ENCODE measurements at places on chromosomes 5 and 9.

DNA sequence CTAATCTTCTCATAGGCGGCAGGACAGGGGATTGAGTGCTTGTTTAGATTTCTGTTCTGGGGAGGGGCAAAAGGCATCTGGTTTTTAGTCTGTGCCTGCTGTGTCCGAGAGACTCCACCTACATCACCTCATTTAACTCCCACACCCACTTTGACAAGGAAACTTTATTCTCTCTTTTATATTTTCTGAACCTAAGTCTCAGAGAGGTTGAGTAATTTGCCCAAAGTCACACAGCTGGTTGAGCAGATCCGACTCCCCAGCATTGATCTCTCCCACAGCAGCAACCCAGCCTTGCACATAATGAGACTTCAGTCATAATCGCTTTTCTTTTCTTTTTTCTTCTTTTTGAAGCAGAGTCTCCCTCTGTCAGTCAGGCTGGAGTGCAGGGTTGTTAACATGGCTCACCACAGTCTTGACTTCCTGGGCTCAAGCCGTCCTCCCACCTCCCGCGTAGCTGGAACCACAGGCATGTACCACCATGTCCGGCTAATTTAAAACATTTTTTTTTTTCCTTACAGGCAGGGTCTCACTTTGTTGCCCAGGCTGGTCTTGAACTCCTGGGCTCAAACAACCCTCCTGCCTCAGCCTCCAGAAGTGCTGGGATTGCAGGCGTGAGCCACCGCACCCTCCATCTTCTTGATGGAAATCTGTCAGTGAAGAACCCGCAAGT lies 36.5 kb upstream of the ANKRD33B start:
- no peak for DNase-seq

DNA sequence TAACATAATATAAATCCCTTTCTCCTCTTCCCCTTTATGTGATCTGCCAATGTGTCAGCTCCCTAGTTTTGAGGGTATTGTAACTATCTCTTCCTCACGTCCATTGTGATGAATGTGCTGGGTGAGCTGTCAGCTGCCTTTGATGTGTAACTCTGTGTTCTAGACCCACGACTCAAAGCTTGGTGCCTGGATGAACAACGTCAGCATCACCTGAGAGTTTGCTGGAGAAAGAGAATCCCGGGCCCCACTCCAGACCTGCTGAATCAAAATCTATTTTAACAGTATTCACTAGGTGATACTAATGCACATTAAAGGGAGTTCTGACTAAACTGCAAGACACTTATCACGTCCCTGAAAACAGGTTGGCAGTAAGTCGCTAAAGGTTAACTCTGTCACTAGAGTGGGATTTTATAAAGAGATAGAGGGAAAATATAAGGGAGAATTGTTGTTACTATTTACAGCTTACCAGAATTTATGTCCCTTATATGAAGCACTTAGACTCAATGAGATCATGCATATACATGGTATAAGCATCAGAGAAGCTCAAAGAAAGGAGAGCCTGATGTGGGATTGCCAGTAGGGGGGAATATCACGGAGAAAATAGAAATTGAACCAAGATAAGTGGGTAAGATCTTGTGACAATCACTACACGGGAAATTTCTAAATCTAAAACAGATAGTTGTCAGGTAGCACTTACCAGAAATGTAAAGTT lies 423.8 kb upstream of the SLC30A5 start:
- no peak for DNase-seq

GRCh38 chr9:88387552-88388202 lies 567 bp upstream of the SPIN1 start:
- peak; percentile 56 for DNase-seq

- no peak for DNase-seq
These were observed 30.6 kb upstream of the IL33 start for GRCh38 chr9:6184749-6185645.

GRCh38 chr9:129520082-129520481 lies 100.8 kb downstream of the C9orf50 start:
- DNase-seq = no peak

DNA sequence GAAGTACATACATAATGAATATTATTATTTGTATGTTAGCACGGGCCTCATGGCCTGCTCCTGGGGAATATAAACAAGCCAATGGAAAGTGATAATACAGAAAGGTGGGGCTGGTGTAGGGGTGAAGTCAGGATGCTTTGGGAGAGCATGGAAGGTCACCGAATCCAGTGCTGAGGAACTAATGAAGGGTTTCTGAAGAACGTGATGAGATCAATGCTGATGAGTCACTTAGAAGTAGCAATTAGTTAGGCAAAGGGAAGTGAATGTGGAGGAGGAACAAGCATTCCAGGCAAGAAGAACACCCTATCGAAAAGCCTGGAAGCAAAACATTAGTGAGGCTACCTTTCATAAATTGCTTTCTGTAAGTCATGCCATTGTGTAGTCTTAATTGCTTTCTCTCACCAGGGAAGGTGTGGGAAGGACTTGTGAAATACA lies 2.1 kb downstream of the ANXA1 start:
- DNase-seq = no peak

DNA sequence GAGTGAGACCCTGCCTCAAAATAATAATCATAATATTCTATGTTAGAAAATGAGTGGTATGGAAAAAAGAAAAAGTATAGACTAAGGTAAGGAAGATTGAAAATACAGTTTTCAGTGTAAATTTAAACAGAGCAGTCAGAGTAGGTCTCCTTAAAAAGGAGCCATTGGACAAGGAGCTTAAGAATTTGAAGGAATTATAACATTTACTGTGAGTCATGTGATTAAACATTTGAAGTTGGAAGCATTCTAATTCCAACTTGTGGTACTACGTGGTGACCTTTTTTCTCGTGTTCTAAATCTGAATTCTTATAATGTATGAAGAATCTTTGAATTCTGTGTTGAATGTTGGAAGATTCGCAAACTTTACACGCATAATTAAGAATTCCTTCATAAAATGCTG lies 39.3 kb upstream of the TMEM171 start:
- DNase-seq = no peak

- no peak for DNase-seq
These were observed 215.0 kb downstream of the CNTLN start for GRCh38 chr9:17349831-17350230.

DNA sequence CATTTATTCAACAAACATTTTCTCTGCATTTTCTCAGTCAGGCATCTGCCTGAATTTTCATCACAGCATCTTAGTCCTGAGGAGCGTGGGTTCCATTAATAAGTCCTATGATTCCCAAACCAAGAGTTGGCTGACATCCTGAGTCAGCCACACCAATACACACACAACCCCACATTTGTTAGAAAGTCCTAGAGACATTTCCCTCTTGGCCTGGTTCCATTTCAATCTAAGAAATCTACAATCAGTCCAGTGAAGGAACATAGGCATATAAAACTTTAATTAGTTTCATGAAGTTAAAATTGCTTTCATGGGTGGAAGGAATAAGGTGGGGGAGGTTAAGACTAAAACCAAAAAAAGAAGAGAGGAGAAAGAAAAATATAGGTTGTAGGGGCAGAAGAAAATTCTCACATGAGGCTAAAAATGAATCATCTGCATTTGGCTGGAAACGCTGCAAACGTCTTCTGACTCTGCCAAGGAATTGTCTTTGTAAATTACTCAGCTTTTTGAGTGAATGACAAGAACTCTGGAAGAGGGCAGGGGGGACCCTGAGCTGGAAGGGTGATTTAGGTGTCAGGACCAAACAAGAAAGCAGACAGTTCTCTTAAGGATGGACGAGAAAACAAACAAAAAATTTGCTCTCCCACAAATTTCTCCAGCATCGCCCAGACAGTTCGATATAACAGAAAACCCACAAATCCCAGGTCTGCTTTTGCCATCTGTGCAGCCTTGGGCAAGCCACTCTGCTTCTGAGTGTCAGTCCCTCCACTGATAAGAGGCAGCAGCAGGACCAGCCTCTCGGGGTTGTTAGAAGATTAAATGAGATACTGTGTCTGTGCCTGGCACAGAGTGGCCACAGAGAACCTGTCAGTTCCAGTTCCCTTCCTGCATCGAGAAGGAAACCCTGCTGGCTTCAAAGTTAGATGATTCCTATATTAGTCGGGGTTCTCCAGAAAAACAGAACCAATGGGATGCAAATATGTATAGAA lies 289.7 kb downstream of the CDK5RAP2 start:
- no peak for DNase-seq

DNA sequence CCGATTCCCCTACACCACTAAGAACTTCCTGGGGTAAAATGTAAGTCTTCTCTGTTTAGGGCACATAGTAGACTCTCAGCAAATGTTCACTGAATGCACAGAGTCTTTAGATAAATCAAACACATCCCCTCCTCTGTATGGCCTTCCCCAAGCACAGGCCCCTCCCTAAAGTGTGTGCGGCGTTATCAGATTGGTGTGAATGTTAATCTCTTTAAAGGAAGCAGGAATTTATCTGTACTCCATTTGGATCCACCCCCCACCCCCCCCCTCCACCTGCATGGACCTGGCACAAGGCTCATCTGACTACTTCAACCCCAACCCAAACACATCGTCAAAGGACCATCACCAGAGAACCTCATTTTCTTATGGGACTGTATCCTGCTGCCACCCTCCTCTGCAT lies 6.3 kb downstream of the PCDH1 start:
- no peak for DNase-seq

- DNase-seq = no peak
These were observed 5.1 kb upstream of the TCOF1 start for GRCh38 chr5:150352244-150353031.

DNA sequence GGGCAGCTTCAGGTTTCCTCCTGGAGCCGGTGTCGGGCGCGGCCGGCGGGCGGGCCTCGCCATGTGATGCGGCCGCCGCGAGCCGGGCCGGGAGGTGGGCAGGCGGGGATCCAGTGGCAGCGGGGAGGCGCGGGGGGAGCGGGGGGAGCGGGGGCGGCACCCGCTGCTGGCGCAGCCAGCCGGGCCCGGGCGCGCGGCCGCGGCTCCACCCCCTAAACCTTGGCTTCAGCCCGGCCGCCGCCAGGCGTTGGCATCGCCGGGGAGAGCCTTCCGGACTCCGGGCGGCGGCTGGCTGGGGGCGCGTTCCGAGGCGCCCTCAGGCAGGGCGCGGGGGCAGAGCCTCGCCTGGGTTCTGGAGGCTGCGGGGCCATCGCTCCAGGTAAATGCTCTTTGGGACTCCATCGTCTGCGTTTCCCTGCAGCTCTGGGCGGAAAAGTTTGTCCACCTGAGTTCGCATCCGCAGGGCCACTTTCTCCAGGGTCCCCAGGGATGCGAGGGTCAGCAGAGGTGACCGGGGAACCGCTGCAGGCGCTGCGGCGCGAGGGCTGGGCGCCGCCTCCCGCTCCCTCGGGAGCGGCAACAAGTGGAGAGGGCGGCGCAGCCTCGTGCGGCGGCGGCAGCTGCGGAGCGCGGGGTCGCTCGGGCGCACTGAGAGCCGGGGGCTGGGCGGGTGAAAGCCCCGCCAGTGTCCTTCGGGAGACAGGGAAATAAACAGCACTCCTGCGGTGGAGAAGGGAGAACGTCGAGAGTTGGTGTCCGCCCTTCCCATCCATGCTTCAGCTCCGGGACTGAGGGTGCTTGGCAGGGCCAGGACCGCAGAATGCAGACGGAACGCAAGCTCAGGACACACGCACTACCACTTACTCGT lies at the start of gene ARHGEF28:
Gene ARHGEF28, plus strand, starts transcription at position 253 of the 868 bp plus-strand sequence. CDS start 58,656 bp downstream, outside the sequence.
- peak; percentile 23 for DNase-seq

- no peak for DNase-seq
These were observed 73.6 kb downstream of the CTSL start for GRCh38 chr9:87799503-87799902.

DNA sequence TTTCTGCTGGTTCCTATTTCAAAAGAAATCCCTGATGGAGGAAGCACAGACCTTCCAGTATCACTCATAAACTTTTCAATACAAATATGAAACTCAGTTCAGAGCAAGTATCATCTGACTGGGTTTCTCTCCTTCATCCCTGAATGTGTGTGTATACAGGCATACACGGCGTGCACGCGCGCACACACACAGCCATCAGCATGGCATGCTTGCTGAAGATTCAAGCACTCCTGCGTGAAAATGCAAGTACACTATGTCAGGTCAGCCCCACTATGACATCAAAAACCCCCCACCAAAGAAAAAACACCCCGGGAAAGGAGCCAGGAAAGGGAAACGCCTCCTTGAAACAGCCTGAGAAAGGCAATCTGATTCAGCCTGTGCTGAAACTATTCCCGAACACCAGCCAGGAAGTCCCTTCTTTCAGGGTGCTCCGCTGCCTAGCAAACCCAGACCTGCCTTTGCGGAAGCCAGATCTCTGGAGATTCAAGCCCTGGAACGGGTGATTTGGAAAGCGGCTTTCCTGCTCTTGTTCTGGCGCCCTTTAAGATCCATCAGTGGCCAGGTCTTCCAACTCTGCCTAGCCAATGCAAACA lies 831 bp downstream of the KLHL3 start:
- DNase-seq = no peak

- DNase-seq = no peak
These were observed 758.3 kb downstream of the DNAH5 start for GRCh38 chr5:13186177-13186576.

DNA sequence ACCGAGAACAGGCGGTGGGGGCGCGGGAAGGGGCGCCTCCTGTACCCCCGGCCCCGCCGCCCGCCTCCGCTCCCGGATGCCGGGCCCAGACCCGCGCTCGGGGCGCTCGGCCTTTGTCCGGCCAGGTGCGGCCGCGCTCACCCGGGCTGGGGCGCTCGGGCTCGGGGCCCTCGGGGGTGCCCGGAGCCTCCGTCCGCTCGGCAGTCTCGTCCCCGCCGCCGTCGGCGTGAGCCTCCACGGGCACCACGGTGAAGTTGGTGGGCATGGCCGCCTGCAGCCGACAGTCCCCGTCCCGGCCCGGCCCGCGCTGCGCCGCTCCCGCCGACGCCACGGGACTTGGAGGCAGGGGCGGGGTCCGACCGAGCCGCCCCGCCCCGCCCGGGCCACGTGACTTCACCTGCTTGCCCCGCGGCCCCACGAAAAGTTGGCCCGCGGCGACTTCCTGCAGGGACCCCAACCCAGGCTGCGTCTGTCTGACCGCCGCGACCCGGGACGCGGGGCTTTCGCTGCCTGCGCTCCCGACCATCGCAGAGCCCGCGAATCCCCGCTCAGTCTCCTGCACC lies at the start of gene SLC12A7:
Gene SLC12A7, minus strand, starts transcription at position 337 of the 563 bp plus-strand sequence. Its CDS starts 72 bp downstream, at position 265.
- peak; percentile 14 for DNase-seq

DNA sequence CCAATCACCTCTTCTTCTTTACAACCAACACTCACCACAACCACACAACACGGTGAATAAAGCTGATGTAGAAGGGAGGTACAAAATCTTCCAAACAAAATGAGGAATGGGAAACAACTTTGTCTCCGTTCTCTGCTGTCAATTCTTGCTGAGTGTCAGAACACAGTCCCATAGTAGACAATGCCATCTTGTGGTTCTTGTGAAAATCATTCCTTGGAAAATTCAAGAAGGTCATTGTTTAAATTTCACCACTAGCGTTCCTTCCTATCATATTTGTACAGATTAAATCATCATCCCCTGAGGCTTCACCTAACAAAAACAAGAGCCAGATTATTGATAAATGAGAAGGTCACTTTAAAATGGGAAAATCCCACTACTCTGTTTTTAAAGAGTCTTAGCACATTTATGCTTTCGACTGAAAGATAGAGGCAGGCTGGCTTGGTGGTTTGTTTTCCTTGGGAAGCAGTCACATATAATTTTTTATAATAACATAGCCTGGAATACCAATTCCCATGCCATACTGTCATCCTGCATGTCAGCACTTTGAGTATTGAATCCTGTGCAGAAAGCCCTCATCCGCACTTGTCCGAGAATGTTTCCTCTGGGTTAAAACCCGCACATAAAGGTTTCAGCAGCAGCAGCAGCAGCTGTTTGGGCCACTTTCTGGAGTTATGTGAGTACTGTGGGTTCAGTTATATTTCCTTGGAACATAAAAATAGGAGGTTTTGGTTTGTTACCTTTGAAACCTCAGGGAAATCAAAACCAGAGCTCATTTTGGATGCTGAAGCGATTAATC lies 395.0 kb upstream of the SMARCA2 start:
- DNase-seq = peak; percentile 3

Data from DMS153 (cell line).